ENCODE measurements at places on chromosomes 6 and 20. TPM values are rescaled to one million over a fixed set of nuclear protein-coding genes. Genes with fewer than 3 reads are reported as not detected.

- DNase-seq: no peak
Measured at GRCh38 chr20:63404129-63405085, 43.3 kb upstream of the CHRNA4 start.

GRCh38 chr6:44059359-44060346 is 67.6 kb downstream of the MRPL14 start:
- no peak for DNase-seq

- no peak for DNase-seq
Measured at GRCh38 chr20:34629342-34629741, 47.5 kb downstream of the PIGU start.

DNA sequence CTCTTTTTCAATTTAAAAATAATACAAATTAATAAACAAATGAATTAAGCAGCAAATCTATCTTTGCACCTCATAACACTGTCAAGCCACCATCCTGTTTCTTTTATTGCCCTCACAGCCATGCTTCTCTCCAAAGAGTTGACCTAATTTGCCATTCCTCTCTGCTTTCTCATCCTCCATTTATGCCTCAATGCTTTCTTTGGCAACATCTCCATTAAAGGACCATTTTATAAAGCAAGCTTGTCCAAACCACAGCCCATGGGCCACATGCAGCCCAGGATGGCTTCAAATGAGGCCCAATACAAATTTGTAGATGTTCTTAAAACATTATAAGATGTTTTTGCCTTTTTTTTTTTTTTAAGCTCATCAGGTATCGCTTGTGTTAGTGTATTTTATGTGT is 26.4 kb upstream of the MEI4 start:
- no peak for DNase-seq

DNA sequence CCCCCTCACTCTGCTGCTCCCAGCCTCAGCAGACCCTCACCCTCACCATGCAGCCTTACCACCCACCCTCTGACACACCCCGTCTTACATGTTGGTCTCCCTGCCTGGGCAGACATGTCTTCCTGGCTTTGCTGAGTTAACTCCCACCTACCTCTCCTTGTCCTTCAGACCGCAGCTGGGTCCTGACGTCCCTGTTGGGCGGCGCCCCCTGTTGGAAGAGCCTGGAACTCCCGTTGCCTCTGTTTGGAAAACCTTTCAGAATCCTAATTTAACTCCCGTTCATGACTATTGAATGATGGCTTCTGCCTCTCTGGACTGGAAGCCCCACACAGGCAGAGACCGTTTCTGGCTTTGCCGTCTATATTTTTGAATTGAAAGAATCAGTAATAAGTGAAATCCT is 245.1 kb downstream of the MYLK4 start:
- DNase-seq: no peak

DNA sequence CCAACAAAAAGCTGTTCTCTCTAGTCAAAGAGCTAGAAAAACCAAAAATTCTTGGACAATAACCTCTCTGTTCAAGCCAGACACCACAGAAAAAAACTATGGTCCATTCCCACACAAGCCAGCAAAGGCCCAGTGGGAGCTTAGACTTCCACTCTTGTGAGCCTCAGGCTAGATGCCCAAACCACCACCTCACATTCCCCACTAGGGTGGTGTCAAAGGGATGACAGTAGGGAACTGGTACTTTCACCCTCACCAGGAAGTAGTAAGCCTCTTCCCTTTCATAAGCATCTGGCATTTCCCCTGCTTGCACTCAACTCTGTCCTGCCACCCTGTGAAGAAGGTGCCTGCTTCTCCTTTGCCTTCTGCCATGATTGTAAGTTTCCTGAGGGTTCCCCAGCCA is 58.4 kb upstream of the RNF217 start:
- DNase-seq: no peak

GRCh38 chr6:112822769-112823168 is 475.6 kb downstream of the RFPL4B start:
- no peak for DNase-seq

- no peak for DNase-seq
Measured at GRCh38 chr6:39143238-39143930, 28.4 kb upstream of the SAYSD1 start.

- no peak for DNase-seq
Measured at GRCh38 chr20:45370571-45371160, 7.5 kb downstream of the TP53TG5 start.

GRCh38 chr6:116101302-116101718 is 657 bp downstream of the NT5DC1 start:
- no peak for DNase-seq

DNA sequence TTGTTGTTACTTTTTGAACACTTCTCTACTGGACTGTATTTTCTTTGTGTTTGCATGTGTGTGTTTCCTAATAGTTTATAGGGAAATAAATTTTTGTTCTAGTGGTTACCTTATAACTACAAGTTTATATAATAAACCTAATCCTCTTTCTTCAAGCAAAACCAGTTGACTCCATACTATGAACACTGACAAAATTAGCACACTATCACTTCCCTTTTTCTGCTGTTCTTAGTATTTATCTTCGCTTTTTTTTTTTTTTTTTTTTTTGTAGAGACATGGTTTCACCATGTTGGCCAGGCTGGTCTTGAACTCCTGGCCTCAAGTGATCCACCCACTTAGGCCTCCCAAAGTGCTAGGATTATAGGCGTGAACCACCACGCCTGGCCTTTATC is 25.0 kb upstream of the C6orf62 start:
- no peak for DNase-seq

DNA sequence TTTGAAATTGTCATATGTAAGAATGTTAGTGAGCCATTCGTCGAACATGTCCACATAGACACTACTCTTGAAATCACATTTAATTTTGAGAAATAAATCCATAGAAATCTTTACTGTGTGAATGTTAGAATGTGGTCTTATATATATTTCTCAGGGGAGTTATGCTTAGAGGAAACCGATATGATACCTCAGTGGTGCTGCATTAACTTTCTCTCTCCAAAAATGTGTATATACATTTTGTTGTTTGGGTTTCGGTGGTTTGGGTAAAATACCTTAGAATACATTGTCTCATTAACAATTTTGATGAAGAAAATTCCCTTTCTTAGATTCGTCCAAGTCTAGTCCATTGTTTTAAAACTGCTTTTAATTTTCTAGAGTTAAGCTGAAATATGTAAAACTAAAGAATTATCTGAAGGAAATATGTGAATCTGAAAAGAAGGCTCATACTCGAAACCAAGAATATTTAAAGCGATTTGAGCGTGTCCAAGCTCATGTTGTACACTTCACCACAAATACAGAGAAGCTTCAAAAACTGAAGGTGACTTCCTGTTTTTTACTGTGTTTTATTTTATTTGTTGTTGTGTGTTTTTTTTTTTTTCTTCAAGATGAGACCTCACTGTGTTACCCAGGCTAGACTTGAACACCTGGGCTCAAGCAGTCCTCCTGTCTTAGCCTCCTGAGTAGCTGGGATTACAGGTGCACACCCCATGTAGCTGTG is 10.3 kb downstream of the KIZ start:
- no peak for DNase-seq

- DNase-seq: peak; percentile 23
Measured at GRCh38 chr20:63775096-63775978, 35.8 kb downstream of the SLC2A4RG start.

DNA sequence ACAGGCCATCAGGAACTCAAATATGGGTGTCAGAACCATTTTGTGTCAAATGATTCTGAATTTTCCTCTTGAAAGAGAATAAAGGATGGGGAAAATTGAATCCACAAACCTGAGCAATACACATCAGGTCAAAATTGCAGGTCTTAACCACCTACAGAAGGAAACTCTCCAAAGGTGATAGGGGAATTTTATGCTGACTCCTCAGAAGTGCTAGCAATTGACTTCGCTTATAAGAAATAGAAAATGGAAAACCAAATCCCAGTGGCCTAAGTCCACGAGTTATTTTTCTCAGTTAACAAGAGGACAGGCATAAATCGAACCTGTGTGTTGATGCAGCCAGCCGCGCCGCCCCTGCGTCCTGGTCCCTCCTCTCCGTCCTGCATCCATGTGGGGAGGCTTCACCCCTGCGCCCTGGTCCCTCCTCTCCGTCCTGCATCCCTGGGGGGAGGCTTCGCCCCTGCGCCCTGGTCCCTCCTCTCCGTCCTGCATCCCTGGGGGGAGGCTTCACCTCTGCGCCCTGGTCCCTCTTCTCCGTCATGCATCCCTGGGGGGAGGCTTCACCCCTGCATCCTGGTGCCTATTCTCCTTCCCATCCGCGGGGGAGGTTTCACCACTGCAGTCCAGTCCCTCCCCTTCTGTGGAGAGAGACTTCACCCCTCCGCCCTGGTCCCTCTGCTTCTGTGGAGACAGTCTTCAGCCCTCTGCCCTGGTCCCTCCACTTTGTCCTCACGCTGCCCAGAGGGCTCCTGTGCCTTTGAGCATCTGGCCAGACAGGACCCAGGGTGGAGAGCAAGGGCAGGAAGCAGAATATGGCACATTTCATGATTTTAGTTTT is 230.3 kb downstream of the SMOC2 start:
- DNase-seq: no peak

DNA sequence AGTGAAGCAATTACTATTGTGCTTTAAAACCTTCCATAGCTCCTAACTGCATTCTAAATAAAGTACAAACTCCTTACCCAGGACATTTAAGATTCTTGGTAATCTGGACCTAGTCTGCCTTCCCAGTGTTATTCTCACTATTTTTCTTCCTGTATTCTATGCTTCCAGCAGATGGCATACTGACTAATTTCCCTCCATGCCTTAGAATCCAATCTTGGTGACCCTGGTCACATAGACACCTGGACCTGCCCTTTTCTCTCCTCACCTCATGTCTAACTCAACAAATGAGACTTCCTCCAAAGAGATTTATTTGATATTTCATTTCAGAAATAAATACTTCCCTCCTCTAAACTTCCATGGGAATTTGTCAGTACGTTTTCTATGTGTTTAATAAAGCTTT is 25.8 kb downstream of the ROS1 start:
- DNase-seq: no peak

DNA sequence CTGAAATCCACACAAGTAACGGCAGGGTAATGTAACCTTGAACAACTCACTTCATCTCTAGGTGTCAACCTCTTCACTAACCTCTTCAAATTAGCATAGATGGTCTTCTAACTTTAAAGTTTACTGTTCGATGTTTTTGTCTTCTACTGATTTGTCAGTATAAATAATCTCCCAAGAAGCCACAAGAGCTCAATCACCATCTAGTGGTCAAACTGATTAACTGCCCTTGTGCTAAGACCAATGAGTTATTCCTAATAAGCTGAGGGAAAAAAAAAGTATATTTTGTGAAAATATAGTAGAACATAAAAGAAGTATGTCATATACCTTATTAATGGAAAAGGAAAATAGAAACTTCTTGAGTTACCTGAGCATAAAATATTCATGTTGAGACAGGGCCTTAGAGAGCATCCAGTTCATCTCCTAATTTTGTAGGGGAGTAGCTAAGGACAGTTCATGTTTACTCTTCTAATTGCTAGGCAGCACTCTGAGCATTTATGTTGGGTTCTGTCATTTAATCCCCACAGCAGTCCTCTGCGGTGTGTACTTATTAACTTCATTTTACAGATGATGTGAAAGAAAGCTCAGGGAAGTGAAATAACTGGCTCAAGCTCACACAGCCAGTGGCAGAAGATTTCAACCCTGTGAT is 317.1 kb downstream of the ESR1 start:
- DNase-seq: no peak

DNA sequence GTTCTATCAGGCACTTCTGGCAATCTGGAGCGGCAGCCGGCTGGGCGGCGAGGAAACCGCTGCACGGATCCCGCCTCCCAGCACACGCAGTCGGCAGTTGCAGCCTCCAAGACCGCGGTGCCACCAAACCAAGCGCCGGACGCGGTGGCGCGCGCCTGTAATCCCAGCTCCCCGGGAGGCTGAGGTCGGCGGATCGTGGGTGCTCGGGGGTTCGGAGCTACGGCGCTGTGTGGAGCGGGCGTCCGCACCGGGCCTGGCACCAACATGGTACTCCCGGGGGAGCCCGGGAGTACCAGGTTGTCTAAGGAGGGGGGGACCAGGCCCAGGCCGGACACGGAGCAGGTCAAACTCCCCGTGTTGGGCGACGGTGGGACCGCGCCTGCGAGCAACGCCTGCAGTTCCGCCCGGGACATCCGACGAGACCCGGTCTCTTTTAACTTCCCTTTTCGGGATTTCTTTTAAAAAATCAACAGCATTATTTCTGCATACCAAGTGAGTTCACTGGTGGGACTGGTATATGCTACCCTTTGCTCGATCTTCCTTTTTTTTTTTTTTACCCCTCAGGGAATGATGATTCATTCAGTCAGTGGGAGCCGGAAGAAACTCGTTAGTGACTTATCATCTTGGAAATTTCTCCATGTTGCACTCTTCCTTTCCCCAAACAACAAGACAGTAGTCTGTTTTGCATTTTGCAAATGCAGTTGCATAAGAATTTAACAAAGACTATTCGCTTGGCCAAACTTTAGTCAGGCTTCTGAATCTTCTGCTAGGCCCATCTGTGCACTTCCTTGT is 27.6 kb downstream of the ZNF311 start:
- DNase-seq: no peak

DNA sequence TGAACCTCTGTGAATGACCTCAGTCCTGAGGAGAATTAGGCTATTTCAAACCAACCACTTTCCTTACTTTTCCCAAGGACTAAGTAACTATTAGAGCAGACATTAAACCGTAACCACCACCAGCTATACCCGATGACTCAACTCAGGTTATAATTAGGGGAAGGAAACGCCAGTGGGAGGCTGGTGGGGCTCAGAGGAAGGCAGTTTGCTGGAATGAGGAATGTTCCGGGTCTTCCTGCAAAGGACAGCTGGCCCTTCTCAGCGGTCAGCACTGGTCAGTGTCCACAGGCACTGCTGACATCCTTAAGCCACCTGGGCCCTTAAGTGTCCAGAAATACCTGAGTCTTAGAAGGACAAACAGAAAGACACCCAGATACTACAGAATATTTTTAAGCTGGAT is 515.2 kb downstream of the MAFB start:
- no peak for DNase-seq

GRCh38 chr20:17888044-17888443 is 80.5 kb downstream of the SNX5 start:
- DNase-seq: no peak

DNA sequence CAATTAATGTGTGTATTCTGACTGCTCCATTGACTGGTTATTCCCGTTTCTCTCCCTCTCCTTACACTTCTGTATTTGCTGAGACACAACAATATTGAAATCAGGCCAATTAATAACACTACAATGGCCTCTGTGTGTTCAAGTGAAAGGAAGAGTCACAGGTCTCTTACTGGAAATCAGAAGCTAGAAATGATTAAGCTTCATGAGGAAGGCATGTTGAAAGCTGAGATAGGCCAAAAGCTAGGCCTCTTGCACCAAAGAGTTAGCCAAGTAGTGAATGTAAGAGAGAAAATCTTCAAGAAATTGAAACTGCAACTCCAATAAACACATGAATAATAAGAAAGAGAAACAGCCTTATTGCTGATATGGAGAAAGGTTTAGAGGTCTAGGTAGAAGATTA is 489.5 kb upstream of the CITED2 start:
- DNase-seq: no peak

- no peak for DNase-seq
Measured at GRCh38 chr20:63494420-63495166, 4.3 kb downstream of the EEF1A2 start.

The PAX1 gene
- total RNA-seq: not detected

The EBF4 gene
- 0.64 TPM for total RNA-seq

The GTSF1L gene
- total RNA-seq: not detected

The VNN1 gene
- total RNA-seq: not detected

The GRM1 gene
- total RNA-seq: not detected

The F13A1 gene
- not detected for total RNA-seq

Measured in activated CD4-positive, alpha-beta T cell treated with anti-CD3 and anti-CD28 coated beads, Interleukin-2, amount 10 ng/mL, durations not matched to agents 7 days and 5 days (primary cell).